Myocyte (in vitro differentiated cells): ENCODE measurements at places on chromosomes 3 and 15. TPM values are rescaled to one million over a fixed set of nuclear protein-coding genes. Genes with fewer than 3 reads are reported as not detected.

DNA sequence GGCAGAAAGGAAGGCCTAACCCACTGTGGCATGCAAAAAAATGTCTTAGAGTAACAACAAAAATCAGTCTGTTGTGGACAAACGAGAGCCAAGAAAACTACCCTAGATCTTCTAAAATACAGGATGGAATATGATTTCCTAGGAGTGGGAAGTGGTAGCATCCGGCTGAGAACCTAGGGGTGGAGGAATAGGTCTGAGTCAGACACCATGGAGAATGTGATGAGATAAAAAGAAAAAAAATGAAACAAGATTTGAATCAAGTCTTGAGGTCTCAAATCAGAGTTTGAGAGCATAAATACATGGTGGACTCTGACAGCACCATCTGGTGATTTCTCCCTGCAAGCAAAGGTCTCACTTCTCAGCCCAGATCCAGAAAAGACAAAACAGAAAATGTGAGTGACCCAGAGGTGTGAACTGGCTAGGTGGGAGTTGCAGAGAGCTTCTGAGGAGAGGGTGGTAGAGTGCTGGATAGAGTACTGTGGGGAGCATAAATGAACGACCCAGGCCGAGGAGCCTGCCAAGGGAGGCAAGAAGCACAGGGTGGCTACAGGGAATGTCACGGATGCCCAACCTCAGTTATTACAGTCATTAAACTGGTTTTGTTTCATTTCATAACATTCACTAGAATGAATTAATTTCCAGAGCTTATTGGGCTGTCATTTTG is 27.6 kb upstream of the VEPH1 start:
- no peak for DNase-seq

DNA sequence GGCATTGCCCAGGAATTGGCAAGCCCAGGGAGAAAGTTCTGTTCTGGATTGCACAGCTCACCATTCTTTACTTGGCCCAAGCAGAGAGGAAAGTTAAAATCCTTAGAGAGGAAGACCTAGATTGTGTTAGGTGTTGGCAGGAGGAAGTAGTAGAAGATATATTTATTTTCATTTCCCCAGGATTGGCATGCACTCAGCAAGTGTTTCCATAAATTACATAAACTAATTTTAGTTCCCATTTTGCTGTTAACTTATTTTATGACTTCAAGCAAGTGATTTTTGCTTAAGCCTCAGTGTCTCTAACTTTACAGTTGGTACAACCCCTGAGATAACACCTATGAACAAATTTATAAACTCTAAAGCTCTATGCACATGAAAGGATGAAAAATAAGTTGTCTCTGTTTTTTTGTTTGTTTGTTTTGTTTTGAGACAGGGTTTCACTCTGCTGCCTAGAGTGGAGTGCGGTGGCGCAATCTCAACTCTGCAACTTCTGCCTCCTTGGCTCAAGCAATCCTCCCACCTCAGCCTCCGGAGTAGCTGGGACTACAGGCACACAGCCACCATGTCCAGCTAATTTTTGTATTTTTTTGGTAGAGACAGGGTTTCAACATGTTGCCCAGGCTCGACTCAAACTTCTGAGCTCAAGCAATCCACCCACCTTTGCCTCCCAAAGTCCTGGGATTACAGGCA is 31.2 kb upstream of the TOP2B start:
- no peak for DNase-seq

- no peak for DNase-seq
These were observed 42.6 kb upstream of the BNC1 start for GRCh38 chr15:83327041-83327440.

DNA sequence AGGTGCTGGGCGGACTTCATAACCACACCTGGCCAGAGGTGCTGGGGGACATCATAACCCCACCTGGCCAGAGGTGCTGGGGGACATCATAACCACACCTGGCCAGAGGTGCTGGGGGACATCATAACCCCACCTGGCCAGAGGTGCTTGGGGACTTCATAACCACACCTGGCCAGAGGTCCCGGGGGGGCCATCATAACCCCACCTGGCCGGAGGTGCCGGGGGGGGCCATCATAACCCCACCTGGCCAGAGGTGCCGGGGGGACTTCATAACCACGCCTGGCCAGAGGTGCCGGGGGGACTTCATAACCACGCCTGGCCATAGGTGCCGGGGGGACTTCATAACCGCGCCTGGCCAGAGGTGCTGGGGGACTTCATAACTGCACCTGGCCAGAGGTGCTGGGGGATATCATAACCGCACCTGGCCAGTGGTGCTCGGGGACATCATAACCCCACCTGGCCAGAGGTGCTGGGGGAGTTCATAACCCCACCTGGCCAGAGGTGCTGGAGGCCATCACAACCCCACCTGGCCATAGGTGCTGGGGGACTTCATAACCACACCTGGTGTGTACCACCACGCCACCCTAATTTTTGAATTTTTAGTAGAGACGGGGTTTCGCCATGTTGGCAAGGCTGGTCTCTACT is 10.7 kb upstream of the TUBGCP5 start:
- no peak for DNase-seq

DNA sequence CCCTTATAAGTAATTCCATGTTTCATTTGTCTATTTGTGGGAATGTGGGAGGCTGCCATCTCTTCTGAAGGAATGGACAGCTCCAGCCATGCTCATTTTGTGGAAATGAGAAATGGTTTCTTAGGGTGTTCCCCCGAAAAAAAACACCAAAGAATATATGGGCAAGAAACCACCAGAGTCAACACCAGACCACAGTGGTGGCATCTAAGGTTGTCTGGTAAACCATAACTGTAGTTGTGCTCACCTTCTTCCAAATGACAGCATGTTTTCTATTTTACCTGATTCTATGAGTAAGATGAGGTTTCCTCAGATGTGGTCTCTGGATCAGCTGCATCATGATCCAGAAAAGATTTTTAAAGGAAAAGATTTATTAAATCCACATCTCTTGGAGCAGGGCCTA is 217.0 kb upstream of the C2CD4B start:
- no peak for DNase-seq

DNA sequence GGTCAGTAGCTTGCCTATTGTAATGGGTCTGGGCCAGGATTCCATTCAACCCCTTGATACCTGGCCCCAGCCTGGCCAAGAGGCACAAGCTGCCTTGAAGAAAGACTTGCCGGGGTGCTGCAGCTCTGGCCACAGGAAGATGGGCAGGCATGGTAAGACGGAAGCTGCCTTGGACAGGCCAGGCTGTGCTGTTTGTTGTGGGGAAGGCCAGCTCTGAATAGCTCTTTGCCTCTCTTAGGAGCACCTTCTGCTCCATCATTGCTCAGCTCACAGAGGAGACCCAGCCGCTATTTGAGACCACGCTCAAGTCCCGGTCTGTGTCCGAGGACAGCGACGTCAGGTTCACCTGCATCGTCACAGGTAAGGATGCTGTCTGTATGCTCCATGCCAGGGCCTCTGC is 10.1 kb downstream of the ALPK3 start:
- no peak for DNase-seq

- peak; percentile 32 for DNase-seq
These were observed 9.7 kb downstream of the CGNL1 start for GRCh38 chr15:57385923-57386390.

GRCh38 chr15:34851007-34851406 is 55.7 kb upstream of the ACTC1 start:
- no peak for DNase-seq

DNA sequence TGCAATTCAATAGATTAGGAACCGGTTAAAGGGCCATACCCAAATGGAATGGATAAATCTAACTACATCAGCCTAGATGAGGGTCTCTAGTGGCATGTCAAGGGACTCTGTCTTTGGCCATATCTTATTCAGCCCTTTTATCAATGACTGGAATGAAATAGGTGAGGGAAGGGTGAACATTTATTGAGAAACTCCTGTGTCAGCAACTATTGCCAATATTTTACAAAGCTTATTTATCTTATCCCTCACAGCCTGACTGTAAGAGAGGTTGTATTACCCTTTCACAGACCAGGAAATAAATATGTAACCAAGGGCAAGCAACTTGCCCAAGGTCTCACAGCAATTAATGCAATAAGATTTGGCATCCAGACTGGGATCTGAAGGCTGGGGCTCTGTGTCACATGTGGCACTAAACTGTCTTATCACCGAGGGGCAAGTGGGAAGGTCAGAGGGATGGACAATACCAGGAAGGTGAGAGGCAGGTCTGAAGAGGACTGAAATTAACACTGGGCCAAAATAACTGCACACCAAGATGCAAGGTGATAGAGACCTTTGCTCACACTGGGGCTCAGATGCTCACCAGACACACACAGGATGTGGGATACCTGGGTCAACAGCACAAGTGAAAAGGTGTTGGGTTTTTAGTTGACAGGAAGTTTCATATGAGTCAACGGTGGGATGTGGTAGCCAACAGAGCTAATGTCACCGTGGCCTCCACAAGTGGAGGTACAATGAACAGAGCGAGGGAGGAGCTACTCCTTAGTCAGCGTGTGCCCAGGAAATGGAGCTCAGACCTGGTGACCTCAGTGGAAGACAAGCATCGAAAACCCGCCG is 261.3 kb downstream of the RPLP1 start:
- no peak for DNase-seq

DNA sequence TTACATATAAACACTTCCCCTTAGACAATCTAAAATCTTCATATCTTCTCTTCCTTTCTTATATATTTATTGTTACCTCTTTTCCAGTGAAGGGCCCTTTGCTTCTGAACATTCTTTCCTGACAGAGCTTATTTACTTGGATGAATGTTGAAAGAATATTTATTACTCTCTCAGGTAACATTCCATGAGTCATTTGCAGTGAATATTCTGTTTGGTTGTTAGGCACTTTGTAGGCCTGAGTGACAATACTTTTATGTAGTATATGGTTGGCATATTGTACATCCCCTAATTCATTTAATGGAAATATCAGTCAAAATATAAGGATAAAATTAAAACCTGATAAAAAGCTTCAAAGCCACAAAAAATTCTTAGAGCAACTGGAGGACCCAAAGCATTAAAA is 260.9 kb upstream of the KCNMB2 start:
- no peak for DNase-seq

DNA sequence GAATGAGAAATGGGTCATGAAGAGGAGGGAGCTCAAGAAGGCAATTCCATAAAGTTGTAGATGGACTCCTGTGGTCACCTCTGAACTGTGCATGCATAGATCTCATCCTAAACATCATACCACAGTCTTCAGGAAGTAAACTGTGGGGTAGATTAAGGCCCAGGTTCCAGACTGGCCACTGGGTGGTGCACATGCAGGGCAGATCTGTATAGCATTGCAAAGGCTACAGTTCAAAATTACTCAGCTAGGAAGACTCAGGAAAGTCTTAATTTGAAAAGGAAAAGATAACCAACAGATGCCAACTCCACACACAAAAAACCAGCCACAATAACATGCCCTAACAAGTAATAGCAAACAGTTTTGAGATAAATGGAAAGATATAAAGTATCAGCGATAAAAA is 20.3 kb downstream of the KY start:
- no peak for DNase-seq

GRCh38 chr3:40585381-40586016 is 60.7 kb downstream of the ZNF621 start:
- DNase-seq, result peak; percentile 44

DNA sequence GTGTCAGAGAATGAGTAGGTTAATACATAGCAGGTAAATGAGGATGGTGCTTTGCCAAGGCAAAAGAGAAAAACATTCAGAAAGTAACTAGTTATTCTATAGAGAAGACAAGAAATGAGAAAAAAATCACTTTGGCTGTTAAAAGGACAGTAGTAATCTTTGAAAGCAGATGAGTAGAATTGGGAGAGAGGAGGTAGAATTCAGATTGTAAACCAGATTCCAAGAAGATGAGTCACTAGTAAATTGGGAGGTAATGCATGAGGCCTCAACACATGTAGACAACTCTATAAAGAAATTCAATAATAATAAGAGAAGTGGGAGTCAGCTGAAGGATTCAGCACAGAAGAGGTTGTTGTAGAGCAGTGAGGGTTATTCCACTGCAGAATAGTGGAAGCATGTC is 81.4 kb downstream of the MBNL1 start:
- DNase-seq, result no peak

GRCh38 chr3:42387802-42388651 is 22.4 kb downstream of the LYZL4 start:
- no peak for DNase-seq

DNA sequence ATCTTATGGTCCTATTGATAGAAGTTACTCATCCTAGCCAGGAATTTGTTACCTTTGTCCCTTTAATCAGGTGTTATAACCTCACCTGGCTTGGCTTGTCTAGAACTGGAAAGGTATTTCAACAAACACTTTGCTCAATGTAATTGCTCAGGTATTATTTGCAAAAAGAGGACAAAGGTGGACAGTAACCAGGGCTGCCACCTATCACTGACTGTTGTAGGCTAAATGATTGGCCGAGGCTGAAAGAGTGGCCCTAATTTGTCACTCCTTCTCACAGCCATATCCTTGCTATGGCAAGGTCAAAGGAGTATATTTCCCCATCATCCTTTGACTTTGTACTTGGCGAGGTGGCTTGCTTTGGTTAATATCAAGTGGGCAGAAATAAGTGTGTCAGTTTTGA is 2.7 kb upstream of the SELENOS start:
- DNase-seq, result no peak

- no peak for DNase-seq
These were observed 345.7 kb downstream of the CADM2 start for GRCh38 chr3:85304360-85304964.

GRCh38 chr3:112646623-112647022 is 5.7 kb upstream of the CCDC80 start:
- DNase-seq, result peak; percentile 87

- no peak for DNase-seq
These were observed 66.7 kb upstream of the STXBP5L start for GRCh38 chr3:120841264-120841663.

DNA sequence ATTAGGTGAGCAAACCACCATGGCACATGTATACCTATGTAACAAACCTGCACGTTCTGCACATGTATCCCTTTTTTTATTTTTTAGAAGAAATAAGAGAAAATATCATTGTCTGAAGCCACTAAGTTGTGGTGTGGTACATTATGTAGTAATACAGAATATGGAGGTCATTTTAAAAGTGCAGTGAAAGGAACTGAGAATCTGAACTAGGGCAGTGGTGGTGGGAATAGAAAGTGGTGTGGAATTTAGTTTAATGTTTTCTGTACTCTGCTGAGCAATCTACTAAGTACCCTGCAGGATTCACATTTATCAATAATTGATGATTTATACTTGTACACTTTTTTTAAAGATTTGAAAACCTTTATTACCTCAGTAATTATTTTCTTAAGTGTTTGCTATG is 283.5 kb downstream of the CHL1 start:
- no peak for DNase-seq

- DNase-seq, result peak; percentile 24
These were observed 7.1 kb upstream of the SLC6A20 start for GRCh38 chr3:45803252-45803935.

The KCNH8 gene
- not detected in 2 replicates for total RNA-seq

The ZNF774 gene
- total RNA-seq, result 3.4 TPM in 2 replicates

The GRAMD1C gene
- total RNA-seq, result 0.13 and 0.16 TPM in 2 replicates

The LXN gene
- not detected in 2 replicates for total RNA-seq

The BFSP2 gene
- total RNA-seq, result not detected in 2 replicates

The CD200R1 gene
- not detected in 2 replicates for total RNA-seq
